ENCODE measurements at places on chromosomes 6 and 20. TPM values are rescaled to one million over a fixed set of nuclear protein-coding genes. Genes with fewer than 3 reads are reported as not detected.

- H3K27me3 ChIP-seq: no peaks in the 10 kb centered on the region
- H3K4me1 ChIP-seq: no peaks in the 10 kb centered on the region
- H3K36me3 ChIP-seq: no peaks in the 10 kb centered on the region
- no peak overlapping the region for H3K27ac ChIP-seq
- DNase-seq: no peak
Measured at GRCh38 chr6:113211170-113211569, 646.0 kb upstream of the MARCKS start.

DNA sequence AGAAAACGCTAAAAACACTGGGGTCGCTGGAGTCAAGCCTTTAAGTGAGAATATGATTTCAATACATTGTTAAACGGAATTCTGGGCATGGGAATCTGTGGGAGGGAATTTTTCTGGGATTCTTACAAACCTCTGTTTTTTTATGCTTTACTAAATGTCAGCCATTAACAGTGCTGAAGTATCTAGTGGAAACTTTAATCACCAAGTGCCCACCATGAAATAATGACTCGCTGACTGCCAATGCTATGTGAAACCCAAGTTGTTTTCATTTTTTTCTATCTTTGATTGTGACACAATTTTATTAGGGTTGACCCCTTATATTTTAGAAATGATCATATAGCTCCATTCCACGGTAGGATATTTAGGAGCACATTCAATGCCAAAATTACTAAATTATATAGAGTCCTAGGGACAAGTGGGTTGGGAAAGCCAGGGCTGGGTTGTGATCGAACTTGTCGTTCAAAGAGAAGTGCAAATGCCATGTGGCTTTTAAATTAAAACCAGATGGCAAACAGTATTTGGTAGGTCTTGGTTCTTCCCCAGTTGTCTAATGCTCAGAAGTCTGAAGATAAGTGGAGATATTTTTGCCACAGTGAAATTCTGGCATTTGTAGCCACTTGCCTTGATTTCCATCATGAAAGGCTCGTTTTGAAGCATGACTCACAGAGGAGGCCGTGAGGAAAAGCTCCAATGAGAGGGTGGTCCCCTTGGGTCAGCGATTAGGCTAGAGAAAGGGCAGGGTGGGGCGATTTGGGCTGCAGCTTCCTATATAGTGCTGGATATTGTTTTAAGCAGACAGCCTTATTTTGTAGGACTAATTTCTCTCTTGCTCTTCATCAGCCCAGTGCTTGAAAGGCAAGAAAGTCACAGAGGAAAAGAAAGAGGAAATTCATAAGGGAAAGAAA, 254.4 kb upstream of the JAG1 start:
- no peaks in the 10 kb centered on the region for H3K4me1 ChIP-seq
- H3K27me3 ChIP-seq: no peaks in the 10 kb centered on the region
- H3K4me3 ChIP-seq: no peak overlapping the region
- H3K27ac ChIP-seq: no peak overlapping the region
- no peak for DNase-seq

TSPO2 gene
- total RNA-seq: not detected

GRCh38 chr6:164178679-164179332, 764.3 kb downstream of the QKI start:
- H3K27ac ChIP-seq: no peak overlapping the region
- no peaks in the 10 kb centered on the region for H3K36me3 ChIP-seq
- no peak for DNase-seq
- no peaks in the 10 kb centered on the region for H3K27me3 ChIP-seq
- H3K4me1 ChIP-seq: no peaks in the 10 kb centered on the region

DNA sequence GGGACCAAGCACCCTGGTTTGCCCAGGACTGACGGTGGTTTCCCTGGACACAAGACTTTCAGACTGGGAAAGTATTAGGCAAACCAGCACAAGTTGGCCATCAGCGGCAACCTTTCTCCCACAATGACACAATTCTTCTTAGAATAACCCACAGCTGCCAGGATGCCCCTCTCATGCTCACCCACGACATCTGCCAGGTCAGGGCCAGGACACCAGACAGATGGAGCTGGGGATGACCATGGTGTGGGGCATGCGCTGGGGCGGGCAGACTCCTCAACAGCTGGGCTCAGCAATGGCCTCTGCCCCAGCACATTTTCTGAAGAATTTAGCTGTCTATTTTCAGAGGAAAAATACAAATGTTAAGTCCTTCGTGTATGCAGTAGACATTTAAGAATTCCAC, 226.4 kb downstream of the FNDC1 start:
- H3K4me3 ChIP-seq: no peak overlapping the region
- no peak overlapping the region for H3K27ac ChIP-seq
- no peaks in the 10 kb centered on the region for H3K27me3 ChIP-seq
- no peaks in the 10 kb centered on the region for H3K36me3 ChIP-seq
- H3K4me1 ChIP-seq: peaks cover 3% of the 10 kb centered on the region

OPRL1 gene
- 34.0 TPM for total RNA-seq

- peaks cover 22% of the 10 kb centered on the region for H3K4me1 ChIP-seq
- no peak for DNase-seq
- H3K36me3 ChIP-seq: peaks cover 28% of the 10 kb centered on the region
- H3K4me3 ChIP-seq: no peak overlapping the region
- H3K27me3 ChIP-seq: no peaks in the 10 kb centered on the region
Measured at GRCh38 chr6:33081098-33081824, 5.5 kb downstream of the HLA-DPB1 start.

SASH1 gene
- 0.15 TPM for total RNA-seq

GRCh38 chr6:15513131-15513771, 149.6 kb downstream of the DTNBP1 start:
- no peak overlapping the region for H3K4me3 ChIP-seq
- DNase-seq: no peak
- H3K36me3 ChIP-seq: no peaks in the 10 kb centered on the region
- H3K27me3 ChIP-seq: no peaks in the 10 kb centered on the region
